ENCODE measurements at places on chromosomes 6 and 20.

GRCh38 chr20:1842281-1842680, 52.9 kb upstream of the SIRPA start:
- no peak for DNase-seq

DNA sequence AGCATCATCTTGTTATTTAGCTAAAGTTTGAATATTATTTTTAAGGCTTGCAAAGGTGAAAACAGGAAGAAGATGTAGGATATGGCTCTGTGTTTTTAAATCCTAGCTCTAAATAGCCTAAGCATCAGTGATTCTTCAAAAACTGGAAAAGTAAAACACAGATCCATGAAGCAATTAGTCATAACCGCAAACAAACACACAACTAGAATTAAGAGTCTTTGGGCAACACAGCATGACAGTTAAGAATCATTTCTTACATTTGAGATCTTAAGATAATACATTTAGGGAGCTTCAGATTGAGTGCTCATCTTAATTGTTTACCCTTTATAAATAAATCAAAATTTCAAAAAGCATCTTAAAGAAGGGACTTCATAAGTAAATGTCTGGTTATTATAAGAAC, 115.8 kb upstream of the MAP7 start:
- no peak for DNase-seq

DNA sequence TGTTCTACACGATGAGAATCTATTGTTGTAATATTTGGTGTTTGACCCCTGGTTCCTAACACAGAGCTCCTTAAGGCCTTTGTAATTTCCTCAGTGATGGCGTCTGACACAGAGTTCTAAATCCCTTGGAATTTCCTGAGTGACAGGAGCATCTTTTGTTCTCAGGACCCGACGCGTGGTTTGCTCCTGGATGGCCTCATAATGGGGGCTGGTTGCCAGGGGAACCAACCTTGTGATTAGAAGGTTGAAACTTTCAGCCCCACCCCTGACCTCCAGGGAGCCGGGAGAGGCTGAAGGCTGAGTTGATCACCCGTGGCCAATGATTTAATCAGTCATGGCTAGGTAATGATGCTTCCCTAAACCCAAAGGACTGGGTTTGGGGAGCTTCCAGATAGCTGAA, 20.5 kb upstream of the ZNF133 start:
- no peak for DNase-seq

- DNase-seq: no peak
These were observed 386.8 kb downstream of the HDGFL1 start for GRCh38 chr6:22956029-22956681.

DNA sequence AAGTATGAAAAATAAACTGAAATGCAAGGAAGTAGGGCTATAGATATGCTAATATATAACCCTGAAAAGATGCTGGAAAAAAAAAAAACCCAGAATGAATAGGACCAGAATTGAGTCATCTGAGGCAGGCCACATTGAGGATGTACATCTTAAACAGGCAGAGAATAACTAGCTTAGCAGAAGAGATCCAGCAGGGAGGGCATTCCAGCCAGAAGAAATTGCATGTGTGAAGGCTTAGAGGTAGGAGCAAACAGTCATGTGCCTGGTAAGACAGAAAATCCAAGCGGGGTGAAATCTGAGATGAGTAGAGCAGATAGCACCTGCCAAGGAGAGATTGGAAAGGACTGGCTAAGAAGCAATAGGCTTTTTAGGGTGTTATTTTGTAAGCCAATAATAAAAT, 2.6 kb downstream of the COL19A1 start:
- no peak for DNase-seq

DNA sequence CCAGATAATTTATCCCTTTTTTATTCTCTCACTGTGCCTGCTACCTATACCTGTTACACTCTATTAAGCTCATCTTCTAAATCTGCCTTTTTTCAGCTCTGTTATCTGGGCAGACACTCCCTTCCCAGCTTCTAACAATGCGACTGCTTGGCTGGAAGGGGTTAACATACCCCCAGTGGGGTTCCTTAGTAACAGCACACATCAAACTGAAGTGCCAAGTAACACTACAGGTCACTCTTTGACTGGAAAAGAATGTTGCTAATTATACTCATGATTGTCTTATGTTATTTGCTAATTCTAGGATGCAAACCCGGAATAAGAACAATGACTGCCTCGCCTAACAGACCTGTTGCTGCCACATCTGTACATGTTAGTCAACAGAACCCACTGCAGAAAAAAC, 203.5 kb downstream of the EPM2A start:
- DNase-seq: no peak

GRCh38 chr6:169847141-169847674, 95.8 kb downstream of the ERMARD start:
- DNase-seq: no peak

DNA sequence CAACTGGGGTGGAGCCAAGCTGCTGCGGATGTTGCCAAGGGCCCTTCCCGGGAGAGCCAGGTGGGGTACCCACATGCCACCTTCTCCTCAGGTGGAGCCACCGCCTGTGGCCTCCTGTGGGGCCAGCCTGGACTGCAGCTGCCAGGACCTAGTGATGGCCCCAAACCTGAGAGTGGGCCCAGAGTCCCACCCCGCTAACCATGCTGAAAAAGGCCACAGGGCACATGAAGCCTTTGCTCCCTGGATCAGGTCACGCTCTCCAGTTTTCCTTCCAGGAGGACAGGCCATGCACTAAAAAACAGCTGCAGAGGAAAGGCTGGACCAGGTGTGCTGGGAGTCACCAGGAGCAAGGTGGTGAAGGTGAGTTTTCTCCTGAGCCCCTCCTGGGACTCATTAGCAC, 73.9 kb upstream of the SLC22A16 start:
- DNase-seq: no peak

Measured in CD4-positive, alpha-beta T cell treated with Interleukin-21 for 1 hour (primary cell).